ENCODE measurements at places on chromosomes 5 and 9.

DNA sequence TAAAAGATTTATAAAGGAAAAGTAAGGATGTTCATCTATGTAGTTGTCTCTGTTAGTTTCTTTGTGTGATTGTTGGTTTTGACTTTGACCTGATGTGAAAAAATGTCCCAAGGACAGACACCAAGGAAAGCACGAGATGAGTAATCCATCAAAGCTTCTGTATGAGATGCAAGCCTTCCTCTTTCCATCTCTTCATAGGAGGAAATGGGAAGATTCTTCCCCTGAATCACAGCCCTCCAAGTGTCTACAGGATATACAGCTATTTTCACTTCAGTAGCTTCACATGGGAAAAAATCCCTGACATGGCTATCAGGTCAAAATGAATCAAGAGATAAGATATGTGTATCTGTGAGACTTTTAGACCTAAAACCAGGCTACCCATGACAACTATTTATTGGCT lies 29.0 kb upstream of the CEMIP2 start:
- no peak for DNase-seq

DNA sequence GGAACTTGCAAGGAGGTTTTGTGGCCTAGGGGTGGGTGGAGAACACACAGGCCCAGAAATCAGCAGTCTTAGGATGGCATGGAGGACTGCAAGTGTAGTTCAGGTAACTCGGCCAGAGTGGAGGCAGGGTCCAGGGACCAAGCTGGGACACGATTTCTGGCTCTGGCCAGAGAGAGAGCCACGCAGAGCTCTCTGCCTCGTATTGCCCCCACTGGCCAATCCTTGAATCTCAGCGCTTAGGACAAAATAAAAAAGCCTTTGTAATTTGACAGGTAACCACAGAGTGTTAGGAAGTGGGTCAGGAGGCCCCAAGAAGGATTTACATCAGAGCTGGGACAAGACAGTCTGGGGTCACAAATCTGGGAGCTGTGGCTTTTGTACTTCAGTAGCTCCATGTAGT lies 11.7 kb downstream of the MAP3K1 start:
- DNase-seq = no peak

DNA sequence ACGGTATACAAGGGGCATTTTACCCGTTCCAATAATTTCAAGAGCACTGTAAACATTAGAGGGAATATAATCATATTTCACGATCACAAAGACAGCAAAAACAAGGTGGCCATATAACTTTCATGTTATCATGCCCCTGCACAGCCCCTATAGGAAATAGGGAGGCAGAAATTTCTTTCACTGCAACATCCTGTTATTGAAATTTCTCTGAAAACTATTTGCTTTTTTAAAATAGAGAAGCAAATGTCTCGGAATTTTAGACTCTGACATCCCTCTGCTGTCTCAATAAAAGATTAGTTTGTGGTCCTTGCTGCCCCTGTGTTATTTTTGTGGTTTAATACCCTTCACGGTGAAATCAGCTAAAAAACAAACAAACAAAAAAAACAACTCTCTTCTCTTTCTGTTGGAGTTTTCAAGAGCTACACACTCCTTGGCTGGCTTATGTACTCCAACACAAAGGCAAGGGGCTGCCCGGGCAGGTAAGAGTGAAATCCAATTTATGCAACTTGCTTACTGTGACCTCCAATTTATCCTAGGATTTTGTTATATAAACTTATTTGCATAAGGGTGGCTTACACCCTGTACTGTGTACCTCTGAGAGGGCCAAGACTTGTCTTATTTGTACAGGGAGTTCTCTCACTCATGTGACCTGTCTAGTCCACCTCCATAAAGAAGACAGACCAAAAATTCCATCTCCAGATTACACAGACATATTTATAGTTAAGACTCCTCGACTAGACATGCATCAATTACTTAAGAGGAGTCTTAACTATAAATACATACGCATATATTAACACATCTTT lies 223.6 kb downstream of the MLLT3 start:
- no peak for DNase-seq

GRCh38 chr9:83537331-83538171 lies 650 bp downstream of the FRMD3 start:
- DNase-seq = no peak
